ENCODE measurements at places on chromosomes 3 and 15.

DNA sequence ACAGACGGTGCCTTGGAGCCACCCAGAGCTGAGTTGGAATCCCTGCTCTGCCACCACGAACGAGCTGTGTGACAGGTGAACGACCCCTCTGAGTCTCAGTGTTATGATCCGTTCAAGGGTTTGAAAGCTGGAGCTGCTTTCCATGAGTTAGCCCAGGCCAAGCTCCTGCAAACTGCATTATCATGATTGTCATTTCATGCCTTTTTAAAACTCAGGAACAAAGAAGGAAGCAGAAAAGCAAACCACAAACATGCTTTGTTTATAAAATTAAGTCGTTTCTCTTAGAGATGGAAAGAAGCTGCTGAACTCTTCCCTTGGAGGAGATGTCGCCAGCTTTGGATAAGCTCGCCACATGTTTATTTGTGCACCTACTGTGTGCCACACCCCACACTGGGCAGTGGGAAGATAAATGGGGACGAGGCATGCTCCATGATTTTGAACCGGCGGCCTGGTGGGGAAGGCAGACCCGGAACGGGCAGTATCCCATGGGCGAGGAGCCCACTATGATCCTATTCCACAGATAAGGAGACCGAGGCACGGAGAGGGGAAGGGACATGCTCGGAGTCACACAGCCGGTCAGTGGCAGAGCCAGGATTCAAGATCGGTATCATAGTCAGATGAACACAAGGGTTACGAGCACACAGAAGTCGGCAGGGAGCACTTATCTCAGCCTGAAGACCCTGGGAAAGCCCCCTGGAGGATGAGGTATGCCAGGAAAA lies 15.9 kb downstream of the HRH1 start:
- DNase-seq = no peak

DNA sequence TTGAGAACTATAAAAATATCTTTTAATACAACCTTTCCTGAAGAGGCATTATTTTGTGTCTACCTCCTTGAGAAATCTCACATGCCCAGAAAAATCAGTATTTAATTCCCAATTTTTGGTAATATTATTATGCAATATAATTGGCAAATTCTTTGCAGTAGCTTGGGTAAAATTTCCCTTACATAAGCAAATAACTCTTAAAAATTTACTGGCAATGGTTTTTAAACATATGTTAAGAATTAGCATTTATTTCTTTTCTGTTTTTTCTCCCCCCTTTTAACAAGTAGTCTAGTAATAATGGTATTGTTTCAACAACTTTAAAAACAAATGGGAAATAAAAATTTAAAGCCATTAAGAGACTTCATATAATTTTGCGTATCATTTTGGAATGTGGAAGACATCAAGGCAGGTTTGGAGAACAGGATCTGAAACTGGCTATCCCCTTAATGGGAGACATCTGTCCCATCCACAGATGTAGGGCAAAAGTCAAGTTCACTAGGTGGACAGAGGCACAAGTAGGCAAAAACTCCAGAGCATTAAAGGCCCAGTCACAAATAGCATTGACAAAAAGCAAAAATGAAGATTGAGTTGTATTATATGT lies 89.6 kb upstream of the AADACL2 start:
- DNase-seq = no peak

- DNase-seq = peak; percentile 41
Observed at GRCh38 chr3:56758539-56758981, 43.2 kb downstream of the ARHGEF3 start.

- DNase-seq = no peak
Observed at GRCh38 chr3:186451371-186451770, 89.3 kb upstream of the DGKG start.

GRCh38 chr3:46844881-46845312 lies 18.3 kb downstream of the MYL3 start:
- DNase-seq = no peak

GRCh38 chr3:102483556-102483955 lies 48.7 kb downstream of the ZPLD1 start:
- no peak for DNase-seq

All from stimulated activated naive B cell treated with anti-CD40 and anti-IgM and Interleukin-4, amounts not matched to agents 10 μg/mL and 1 μg/mL and 100 μg/mL, for 72 hours (primary cell).